Tibial nerve (tissue), 4 donors: ENCODE measurements at places on chromosomes 7 and 10. TPM values are rescaled to one million over a fixed set of nuclear protein-coding genes. Genes with fewer than 3 reads are reported as not detected.

DNA sequence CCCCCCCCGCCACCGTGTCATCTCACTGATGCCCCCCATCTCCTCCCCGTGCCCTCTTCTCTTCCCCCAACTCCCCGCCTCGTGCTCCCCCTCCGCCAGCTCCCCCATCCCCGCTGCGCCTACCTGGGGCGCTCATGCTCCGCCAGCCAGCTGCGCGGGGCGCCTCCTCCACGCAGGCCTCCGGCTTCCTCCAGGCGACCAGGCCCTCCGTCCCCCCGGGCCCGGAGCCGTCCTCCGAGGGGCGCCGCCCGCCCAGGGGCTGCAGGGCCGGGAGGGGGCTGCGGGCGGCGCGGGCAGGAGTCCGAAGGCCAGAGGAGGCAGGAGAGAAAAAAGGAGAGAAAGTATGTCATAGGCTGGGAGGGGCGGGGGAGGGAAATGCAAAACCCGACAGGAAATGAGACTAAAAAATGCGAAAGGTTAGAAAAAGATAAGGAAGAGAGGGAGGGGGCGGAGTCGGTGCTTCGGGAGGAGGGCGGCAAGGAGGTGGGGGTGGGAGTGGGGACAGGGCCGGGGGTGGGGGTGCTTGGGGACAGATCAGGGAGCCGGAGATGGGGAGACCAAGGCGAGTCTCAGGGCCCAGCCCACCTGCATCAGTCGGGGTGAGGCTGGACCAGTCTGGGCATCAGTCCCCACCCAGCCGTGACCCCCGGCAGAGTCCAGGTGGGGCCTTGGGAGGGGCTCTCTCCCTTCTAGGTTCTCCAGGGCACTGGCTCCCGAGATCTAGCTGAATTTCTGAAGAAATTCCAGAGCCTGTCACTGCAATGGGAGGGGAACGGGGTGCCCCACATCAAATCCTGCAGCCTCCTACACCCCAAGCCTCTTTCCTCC lies at the start of gene CARD11:
Gene CARD11 (minus strand): TSS at position 324 of the 828 bp plus-strand sequence. CDS start 85,361 bp downstream, outside the sequence.
- no peak within 1 kb of the TSS for H3K27ac ChIP-seq
- H3K4me3 ChIP-seq, result peak within 1 kb of the TSS; percentile 55
- no peaks in the 10 kb centered on the region for H3K4me1 ChIP-seq
- no peaks in the 10 kb centered on the region for H3K27me3 ChIP-seq

- no peaks in the 10 kb centered on the region for H3K27me3 ChIP-seq
- H3K4me1 ChIP-seq, result no peaks in the 10 kb centered on the region
- no peak overlapping the region for H3K27ac ChIP-seq
- no peak for DNase-seq
- H3K4me3 ChIP-seq, result no peak overlapping the region
Measured at GRCh38 chr10:97150616-97151015, 35.1 kb downstream of the SLIT1 start.

DNA sequence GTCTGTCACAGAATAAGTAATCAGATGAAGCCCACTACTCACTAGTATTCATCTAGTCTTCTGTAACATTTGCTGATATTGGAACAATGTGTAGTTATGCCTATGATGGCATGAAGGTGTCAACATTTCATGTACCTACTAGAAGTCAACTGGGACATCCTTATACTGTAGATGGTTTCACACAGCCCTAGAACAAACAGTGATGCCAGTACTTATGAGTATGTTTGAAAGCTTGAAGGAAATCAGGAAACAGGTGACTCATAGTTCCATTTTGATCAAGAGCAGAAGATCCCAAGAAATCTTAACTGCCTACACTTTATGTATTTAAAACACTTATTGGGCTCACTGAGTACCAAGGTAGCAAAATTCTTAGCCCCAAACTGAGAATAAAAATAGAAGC lies 1519.6 kb downstream of the REEP3 start:
- DNase-seq, result no peak
- H3K4me1 ChIP-seq, result no peaks in the 10 kb centered on the region
- no peaks in the 10 kb centered on the region for H3K36me3 ChIP-seq
- no peak overlapping the region for H3K27ac ChIP-seq
- no peak overlapping the region for H3K4me3 ChIP-seq
- no peaks in the 10 kb centered on the region for H3K27me3 ChIP-seq

The ADRA2A gene
- 13.3 TPM for total RNA-seq

DNA sequence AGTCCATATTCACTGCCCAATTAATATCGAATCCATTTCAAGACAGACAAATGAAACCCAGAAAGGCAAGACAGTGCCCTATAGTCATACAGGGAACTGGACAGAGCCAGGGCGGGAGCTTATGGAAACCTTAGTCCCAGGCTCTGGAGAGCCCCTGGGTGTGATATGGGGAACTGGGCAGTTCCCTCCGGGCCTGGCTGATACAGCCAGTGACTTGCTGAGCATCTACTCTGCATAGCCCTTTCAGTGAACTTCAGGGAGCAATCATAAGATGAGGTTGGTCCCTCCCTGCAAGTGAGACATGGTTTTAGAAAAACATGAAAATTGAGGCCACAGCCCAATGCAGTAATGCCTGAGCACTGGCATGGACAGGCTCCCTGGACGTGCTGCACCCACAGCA lies 241.9 kb downstream of the GRID1 start:
- H3K27ac ChIP-seq, result no peak overlapping the region
- no peaks in the 10 kb centered on the region for H3K36me3 ChIP-seq
- H3K4me3 ChIP-seq, result no peak overlapping the region
- no peaks in the 10 kb centered on the region for H3K27me3 ChIP-seq

The CTBP2 gene
- 70.8 TPM for total RNA-seq

DNA sequence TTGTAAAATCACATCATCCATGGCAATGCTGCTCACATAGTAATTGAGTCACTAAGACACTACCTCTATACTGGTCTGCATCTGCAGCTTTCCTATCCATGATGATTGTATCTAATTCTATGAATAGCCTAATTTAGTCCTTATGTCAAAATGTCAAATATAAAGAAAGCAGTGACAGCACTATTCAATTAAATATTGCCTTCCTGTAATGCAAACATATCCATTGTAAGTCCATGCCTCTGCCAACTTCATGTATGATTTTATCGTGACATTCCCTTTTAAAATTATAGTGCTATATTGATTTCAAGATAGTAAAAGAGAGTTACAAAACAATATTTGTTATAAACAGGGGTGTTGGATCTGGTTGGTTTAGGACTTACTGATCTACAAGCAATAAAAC lies 4.8 kb upstream of the SGPL1 start:
- H3K27ac ChIP-seq, result no peak overlapping the region
- H3K4me3 ChIP-seq, result no peak overlapping the region
- DNase-seq, result no peak
- H3K4me1 ChIP-seq, result peaks cover 6% of the 10 kb centered on the region
- no peaks in the 10 kb centered on the region for H3K27me3 ChIP-seq
- H3K36me3 ChIP-seq, result no peaks in the 10 kb centered on the region

DNA sequence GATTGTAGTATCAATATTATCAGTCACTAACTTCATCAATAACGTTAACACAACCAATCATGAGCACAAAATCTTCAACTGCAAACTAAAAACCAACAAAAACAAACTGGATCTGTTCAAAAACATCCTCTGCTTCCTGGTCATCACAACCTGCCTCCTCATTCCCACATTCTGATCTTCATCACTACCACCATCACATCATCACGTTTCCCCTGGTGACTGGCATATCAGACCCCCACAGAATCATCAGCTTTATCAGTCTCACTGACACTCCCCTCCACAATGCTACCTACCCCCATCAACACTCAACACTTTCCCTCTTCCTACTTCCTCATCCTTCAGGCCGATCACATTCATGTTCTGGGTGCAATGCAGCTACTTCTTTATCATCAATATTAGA lies 11.4 kb downstream of the XPNPEP1 start:
- no peak overlapping the region for H3K4me3 ChIP-seq
- H3K27ac ChIP-seq, result no peak overlapping the region
- H3K27me3 ChIP-seq, result no peaks in the 10 kb centered on the region
- DNase-seq, result no peak
- no peaks in the 10 kb centered on the region for H3K36me3 ChIP-seq
- peaks cover 9% of the 10 kb centered on the region for H3K4me1 ChIP-seq

The SPDYE3 gene
- total RNA-seq, result not detected

GRCh38 chr7:1940402-1940786 lies 270.3 kb downstream of the ELFN1 start:
- no peaks in the 10 kb centered on the region for H3K27me3 ChIP-seq
- H3K4me3 ChIP-seq, result peak overlapping the region; percentile 31
- DNase-seq, result no peak
- H3K27ac ChIP-seq, result peak overlapping the region; percentile 76
- H3K36me3 ChIP-seq, result no peaks in the 10 kb centered on the region
- H3K4me1 ChIP-seq, result peaks cover 17% of the 10 kb centered on the region

DNA sequence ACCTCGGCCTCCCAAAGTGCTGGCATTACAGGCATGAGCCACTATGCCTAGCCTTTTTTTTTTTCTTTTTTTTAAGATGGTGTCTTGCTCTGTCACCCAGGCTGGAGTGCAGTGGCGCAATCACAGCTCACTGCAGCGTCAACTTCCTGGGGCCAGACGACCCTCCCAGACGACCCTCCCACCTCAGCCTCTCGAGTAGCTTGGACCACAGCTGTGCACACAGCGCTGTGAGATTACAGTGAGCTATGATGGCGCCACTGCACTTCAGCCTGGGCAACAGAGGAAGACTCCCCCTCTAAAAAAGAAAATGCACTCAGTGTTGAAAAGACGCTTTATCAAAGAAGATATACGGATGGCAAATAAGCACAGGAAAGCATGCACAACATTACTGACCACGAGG lies 16.5 kb upstream of the WIPI2 start:
- DNase-seq, result no peak
- no peak overlapping the region for H3K4me3 ChIP-seq
- no peaks in the 10 kb centered on the region for H3K4me1 ChIP-seq
- H3K27ac ChIP-seq, result no peak overlapping the region
- H3K27me3 ChIP-seq, result no peaks in the 10 kb centered on the region

DNA sequence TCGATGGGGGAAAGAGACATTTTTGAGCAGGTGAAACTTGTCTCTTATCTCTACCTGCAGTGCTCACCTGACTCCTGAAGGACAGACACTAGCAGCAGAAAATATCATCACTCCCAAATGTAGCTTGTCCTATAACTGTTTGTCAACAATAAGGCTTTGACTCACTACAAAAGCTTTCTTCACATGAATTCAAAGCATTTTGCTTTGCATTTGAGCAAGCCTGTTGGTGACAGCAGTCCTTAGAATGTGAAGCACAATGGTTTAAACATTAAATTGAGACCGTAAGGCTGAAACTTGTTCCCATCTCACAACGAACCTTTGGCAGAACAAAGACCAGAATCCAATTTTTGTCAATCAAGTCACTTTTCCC lies 30.6 kb upstream of the ZNRF2 start:
- H3K4me3 ChIP-seq, result no peak overlapping the region
- H3K36me3 ChIP-seq, result no peaks in the 10 kb centered on the region
- H3K4me1 ChIP-seq, result peaks cover 10% of the 10 kb centered on the region
- DNase-seq, result no peak
- no peak overlapping the region for H3K27ac ChIP-seq

The ZNF777 gene
- 7.3 TPM for total RNA-seq

GRCh38 chr10:89518108-89518507 lies 17.3 kb downstream of the SLC16A12 start:
- no peak overlapping the region for H3K4me3 ChIP-seq
- H3K36me3 ChIP-seq, result no peaks in the 10 kb centered on the region
- DNase-seq, result no peak
- no peak overlapping the region for H3K27ac ChIP-seq
- peaks cover 82% of the 10 kb centered on the region for H3K4me1 ChIP-seq

The GPNMB gene
- 47.4 TPM for total RNA-seq

DNA sequence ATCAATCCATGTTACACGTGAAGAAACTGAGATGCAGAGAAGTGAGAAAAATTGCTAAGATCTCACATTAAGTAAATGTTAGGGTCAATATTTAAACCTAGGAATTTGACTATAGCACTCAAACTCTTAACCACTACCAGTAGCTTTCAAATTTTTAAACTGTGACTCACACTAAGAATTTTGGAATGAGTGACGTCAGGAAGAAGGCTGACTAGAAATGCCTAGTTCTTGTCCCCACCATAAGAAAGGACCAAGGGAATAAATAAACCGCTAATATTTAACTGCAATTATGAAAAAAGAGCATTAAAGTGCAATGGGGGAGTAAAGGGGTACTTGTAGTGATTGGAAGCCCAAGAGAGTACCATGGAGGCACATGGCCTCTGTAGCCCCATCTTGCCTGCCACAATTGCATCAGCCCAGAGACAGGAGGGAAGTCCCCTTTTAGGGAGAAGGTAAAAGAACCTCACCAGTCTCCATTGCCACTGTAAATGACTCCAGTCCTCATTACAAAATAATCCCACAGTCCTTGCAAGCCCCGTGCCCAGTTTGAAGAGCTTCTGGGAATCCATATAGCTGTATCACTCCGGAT lies 3.5 kb upstream of the AKR1B1 start:
- no peak overlapping the region for H3K27ac ChIP-seq
- H3K27me3 ChIP-seq, result no peaks in the 10 kb centered on the region
- peaks cover 13% of the 10 kb centered on the region for H3K4me1 ChIP-seq
- no peaks in the 10 kb centered on the region for H3K36me3 ChIP-seq
- H3K4me3 ChIP-seq, result no peak overlapping the region

The STEAP1B gene
- total RNA-seq, result 9.4 TPM

GRCh38 chr7:94481279-94481678 lies 28.3 kb upstream of the CASD1 start:
- H3K4me3 ChIP-seq, result no peak overlapping the region
- H3K36me3 ChIP-seq, result no peaks in the 10 kb centered on the region
- DNase-seq, result no peak
- H3K27ac ChIP-seq, result no peak overlapping the region
